ENCODE measurements at places on chromosomes 7 and 10. TPM values are rescaled to one million over a fixed set of nuclear protein-coding genes. Genes with fewer than 3 reads are reported as not detected.

DNA sequence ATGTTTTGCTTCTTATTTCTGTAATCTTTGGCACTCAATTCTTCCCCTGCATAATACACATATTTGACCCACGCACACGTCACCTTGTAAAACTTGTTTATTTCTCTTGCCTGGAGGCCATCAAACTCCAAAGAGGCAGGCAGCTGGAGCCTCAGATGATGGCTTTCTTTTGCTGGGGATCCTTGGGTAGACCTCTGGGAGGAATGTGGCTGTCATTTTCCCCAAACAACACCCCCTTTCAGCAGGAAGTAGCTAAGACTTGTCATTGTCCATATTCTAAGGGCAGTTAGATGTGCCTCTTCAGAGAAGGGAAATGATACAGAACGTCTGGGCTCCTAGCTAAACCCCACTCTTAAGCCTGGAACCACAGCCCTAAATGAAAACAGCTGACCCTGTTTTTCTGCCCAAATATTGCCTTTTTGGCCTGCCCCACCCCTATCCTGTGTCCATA is 111.3 kb downstream of the ITGB8 start:
- H3K4me3 ChIP-seq: no peak overlapping the region
- peaks cover 5% of the 10 kb centered on the region for H3K27me3 ChIP-seq
- no peaks in the 10 kb centered on the region for H3K4me1 ChIP-seq
- no peak for DNase-seq
- H3K36me3 ChIP-seq: no peaks in the 10 kb centered on the region

PDE6C gene
- not detected for total RNA-seq

DNA sequence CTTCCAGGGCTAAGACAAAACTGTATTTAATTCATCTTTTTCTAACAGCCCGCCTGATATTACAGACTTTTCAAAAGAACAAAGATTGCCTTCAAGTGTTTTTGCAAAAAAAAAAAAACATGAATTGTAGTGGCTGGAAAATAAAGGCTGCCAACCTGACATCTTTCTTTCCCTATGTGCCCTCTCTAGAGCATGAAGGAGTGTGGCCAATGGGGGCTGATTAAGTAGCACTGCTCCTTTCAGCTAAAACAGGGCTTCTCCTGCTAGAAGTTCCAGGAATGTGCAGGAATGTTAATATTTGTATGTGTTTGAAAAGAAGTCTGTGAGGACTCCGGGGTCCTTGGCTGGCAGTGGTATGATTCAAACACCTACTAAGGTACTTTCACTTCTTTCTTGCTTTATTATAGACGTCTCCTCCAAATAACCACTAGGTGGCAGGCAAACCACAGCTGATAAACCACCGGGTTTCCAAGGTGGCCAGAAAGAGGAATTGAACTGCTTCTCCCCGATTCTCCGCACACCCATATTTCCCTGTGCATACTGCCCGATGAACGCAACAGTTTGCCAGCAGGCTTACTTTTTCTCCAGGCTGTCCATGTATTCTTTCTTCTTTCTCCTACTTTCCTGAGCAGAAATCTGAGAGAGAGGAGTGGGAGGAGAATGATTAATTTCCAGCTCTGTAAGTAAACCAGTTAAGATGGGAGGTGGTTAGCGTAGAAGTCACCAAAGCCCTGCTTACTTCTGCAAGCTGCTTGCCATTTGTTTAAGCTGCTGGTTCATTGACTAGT is 56.8 kb upstream of the DGKI start:
- no peak overlapping the region for H3K4me3 ChIP-seq
- H3K27ac ChIP-seq: peak overlapping the region; percentile 72
- peaks cover 45% of the 10 kb centered on the region for H3K36me3 ChIP-seq
- peak; percentile 54 for DNase-seq

- H3K4me3 ChIP-seq: no peak overlapping the region
- DNase-seq: no peak
- peaks cover 21% of the 10 kb centered on the region for H3K36me3 ChIP-seq
- H3K27me3 ChIP-seq: peaks cover 6% of the 10 kb centered on the region
- peaks cover 11% of the 10 kb centered on the region for H3K4me1 ChIP-seq
- peak overlapping the region; percentile 5 for H3K27ac ChIP-seq
These were observed 606.0 kb upstream of the GALNT17 start for GRCh38 chr7:70525991-70526390.

DNA sequence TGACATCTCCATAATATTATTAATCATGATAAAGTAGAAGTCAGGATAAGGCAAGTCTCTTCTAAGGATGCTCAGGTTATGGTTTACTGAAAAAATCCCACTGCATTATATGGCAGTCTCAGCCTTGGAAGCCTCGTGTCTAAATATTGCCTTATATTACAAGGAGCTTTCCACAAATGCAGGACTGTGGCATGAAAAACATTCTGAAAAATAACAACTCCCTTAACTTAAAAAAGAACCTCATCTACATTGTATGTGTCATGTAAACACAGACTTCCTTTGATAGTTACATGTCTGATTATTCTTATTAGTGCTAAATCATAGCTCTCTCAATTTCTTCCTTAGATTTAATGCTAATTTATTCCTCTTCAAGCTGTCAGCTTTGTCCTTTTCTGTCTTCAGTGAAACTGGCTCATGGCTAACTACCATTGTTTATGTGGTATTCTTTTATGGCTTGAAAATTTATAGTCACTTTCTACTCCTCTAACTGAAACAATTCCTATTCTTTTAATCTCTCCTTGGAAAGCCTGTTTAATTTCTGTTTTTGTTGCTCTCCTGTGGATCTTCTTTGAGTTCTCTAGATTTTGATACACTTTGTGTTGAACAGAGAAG is 156.1 kb downstream of the KIF20B start:
- no peaks in the 10 kb centered on the region for H3K4me1 ChIP-seq
- no peaks in the 10 kb centered on the region for H3K27me3 ChIP-seq
- no peak for DNase-seq
- H3K4me3 ChIP-seq: no peak overlapping the region
- H3K27ac ChIP-seq: no peak overlapping the region
- no peaks in the 10 kb centered on the region for H3K36me3 ChIP-seq

- peaks cover 20% of the 10 kb centered on the region for H3K36me3 ChIP-seq
- no peak for DNase-seq
- no peak overlapping the region for H3K27ac ChIP-seq
- H3K27me3 ChIP-seq: peaks cover 1% of the 10 kb centered on the region
- H3K4me1 ChIP-seq: no peaks in the 10 kb centered on the region
These were observed 11.8 kb downstream of the SEC61G start for GRCh38 chr7:54747234-54747633.

OPALIN gene
- total RNA-seq: not detected

- peaks cover 5% of the 10 kb centered on the region for H3K27me3 ChIP-seq
- no peak overlapping the region for H3K27ac ChIP-seq
- peaks cover 3% of the 10 kb centered on the region for H3K36me3 ChIP-seq
- no peak overlapping the region for H3K4me3 ChIP-seq
- H3K4me1 ChIP-seq: peaks cover 17% of the 10 kb centered on the region
These were observed 3.0 kb upstream of the DMBT1 start for GRCh38 chr10:122557516-122557915.

- no peaks in the 10 kb centered on the region for H3K36me3 ChIP-seq
- H3K4me3 ChIP-seq: no peak overlapping the region
- no peak for DNase-seq
These were observed 364.2 kb upstream of the COBL start for GRCh38 chr7:51680594-51681399.

DGKI gene
- 0.69 TPM for total RNA-seq

DNA sequence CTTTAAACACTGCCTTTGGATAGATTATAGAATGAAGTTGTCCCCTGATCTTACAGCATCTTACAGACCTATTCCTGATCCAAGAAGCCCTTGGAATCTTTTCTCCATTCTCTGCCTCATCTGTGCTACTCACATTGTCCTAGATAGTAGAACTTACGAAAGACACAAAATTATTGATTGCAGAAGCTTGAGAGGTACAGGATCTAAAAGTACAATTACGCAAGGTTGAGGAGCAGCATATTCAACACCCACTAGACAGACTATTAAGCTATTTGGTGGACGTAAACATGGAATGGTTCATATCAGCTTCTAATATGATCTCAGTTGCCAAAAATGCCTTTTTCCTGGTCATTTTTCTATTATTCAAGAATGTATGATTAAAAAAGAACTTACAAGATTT is 90.5 kb upstream of the SEM1 start:
- DNase-seq: no peak
- no peaks in the 10 kb centered on the region for H3K36me3 ChIP-seq
- H3K4me1 ChIP-seq: no peaks in the 10 kb centered on the region
- H3K27ac ChIP-seq: no peak overlapping the region
- no peaks in the 10 kb centered on the region for H3K27me3 ChIP-seq

HACD1 gene
- total RNA-seq: 17.9 TPM

- DNase-seq: peak; percentile 67
- H3K4me1 ChIP-seq: peaks cover 11% of the 10 kb centered on the region
- H3K27me3 ChIP-seq: no peaks in the 10 kb centered on the region
- peak overlapping the region; percentile 38 for H3K27ac ChIP-seq
- no peak overlapping the region for H3K4me3 ChIP-seq
- no peaks in the 10 kb centered on the region for H3K36me3 ChIP-seq
These were observed 258.4 kb downstream of the SEMA3A start for GRCh38 chr7:83936056-83936708.

- H3K4me1 ChIP-seq: peaks cover 13% of the 10 kb centered on the region
- H3K27me3 ChIP-seq: peaks cover 9% of the 10 kb centered on the region
- peak overlapping the region; percentile 90 for H3K4me3 ChIP-seq
- DNase-seq: peak; percentile 38
- no peaks in the 10 kb centered on the region for H3K36me3 ChIP-seq
These were observed 534 bp upstream of the ACBD5 start for GRCh38 chr10:27241010-27241651.

DNA sequence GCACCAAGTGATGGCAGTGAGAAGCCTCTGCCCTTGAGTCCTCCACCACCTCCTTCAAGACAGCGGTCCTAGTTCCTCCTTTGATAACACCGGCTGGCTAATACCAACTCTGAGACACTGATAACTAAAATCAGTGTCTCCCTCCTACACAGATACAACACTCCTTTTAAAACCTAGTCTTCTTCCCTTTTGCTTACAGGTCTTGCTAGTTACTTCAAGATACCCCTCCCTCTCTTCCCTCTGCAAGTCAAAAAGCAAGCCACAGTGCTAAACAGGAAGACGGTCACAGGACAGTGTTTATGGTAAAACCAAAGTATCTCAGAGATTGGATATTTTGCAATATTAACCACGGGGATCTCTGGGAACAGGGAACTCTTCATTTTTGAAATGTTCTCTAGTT is 4.6 kb downstream of the AKR1B1 start:
- H3K4me1 ChIP-seq: peaks cover 14% of the 10 kb centered on the region
- peaks cover 6% of the 10 kb centered on the region for H3K36me3 ChIP-seq
- no peak for DNase-seq
- peaks cover 3% of the 10 kb centered on the region for H3K27me3 ChIP-seq

DNA sequence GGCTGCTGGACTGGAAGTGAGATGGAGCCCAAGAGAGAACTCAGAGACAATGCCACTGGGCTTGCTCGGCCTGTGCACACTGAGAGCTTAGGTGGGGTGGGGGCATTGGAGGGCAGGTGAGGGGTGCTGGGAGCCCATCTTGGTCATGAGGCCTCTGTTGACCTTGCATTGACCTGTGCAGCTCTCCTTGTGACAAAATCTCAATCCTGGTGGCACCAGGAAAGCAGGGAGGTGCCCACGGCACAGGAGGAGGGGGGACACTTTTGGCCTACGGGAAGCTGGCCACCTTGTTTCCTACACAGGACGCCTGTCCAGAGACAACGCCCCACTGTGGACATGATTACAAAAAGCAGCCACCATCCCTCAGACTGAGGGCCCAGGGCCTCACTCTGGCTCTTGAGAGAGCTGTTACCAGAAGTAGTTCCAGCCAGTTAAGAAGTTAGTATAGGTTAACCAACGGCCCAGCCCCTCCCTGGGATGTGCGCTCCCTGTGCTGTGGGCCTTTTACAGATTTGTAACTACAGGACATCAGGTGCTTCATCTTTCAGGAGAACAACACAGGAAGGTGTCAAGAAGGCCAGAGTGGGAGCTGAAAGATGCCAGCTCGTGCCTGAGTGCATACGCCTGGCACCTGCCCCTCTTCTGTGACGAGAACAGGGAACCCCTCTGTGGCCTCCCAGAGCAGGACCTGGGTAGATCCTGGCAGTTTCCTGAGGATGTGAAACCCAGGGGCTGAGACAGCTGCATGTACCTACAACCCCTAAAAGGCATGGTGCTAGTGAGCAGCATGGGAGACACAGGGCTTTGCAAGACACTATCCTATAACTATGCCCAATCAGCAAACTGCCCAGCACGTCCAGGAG is 10.3 kb downstream of the PKD1L1 start:
- no peak overlapping the region for H3K4me3 ChIP-seq
- no peak overlapping the region for H3K27ac ChIP-seq
- H3K27me3 ChIP-seq: peaks cover 3% of the 10 kb centered on the region
- peaks cover 25% of the 10 kb centered on the region for H3K4me1 ChIP-seq

DNA sequence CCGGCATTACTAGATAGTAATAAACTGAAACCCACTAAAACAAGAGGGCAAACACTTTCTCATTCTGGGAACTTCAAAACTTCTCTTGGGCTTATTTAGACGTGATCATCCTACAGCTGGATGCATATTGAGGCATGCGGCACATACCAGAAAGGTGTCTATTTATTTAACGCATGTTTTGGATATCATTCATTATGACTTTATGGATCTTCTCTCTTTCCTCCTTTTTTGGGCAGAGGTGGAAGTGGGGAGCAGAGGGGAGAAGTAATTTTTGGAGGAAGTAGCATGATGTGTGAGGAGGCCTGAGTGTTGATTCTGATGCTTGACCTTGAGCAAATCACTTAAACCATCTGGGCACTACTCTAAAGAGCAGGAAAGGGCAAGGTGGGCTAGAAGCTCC is 270.6 kb downstream of the TRIL start:
- peaks cover 5% of the 10 kb centered on the region for H3K36me3 ChIP-seq
- peaks cover 3% of the 10 kb centered on the region for H3K4me1 ChIP-seq
- no peak for DNase-seq
- peaks cover 3% of the 10 kb centered on the region for H3K27me3 ChIP-seq
- no peak overlapping the region for H3K4me3 ChIP-seq

DNA sequence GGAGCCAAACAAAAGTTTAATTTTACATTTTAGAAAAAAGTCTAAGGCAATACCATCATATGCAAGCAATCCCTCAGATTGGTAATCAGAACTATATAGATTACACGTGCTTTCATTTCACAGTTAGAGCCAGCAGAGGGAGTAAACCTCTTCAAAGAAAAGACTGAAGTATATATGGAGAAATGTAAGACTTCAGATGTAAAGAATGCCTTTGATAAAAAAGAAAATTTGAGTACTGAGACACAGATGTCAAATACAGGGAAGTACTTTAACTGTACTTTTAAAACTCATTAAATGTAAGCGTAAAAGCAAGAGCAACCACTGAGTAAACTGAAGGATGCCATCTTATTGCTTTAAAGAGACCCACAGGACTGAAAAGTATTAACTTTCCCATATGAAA is 101.4 kb upstream of the FAM133B start:
- no peak overlapping the region for H3K4me3 ChIP-seq
- DNase-seq: peak; percentile 12
- H3K4me1 ChIP-seq: peaks cover 14% of the 10 kb centered on the region
- H3K27ac ChIP-seq: no peak overlapping the region

- H3K27ac ChIP-seq: no peak overlapping the region
- no peak overlapping the region for H3K4me3 ChIP-seq
- peaks cover 3% of the 10 kb centered on the region for H3K36me3 ChIP-seq
- H3K27me3 ChIP-seq: peaks cover 3% of the 10 kb centered on the region
- no peak for DNase-seq
- peaks cover 5% of the 10 kb centered on the region for H3K4me1 ChIP-seq
These were observed 10.0 kb upstream of the MEST start for GRCh38 chr7:130481898-130482297.

GRCh38 chr7:762885-763284 is 35.8 kb upstream of the PRKAR1B start:
- H3K36me3 ChIP-seq: peaks cover 38% of the 10 kb centered on the region
- H3K4me1 ChIP-seq: peaks cover 10% of the 10 kb centered on the region
- no peak for DNase-seq
- no peak overlapping the region for H3K27ac ChIP-seq

GRCh38 chr10:116768786-116769185 is 26.4 kb upstream of the HSPA12A start:
- H3K27me3 ChIP-seq: peaks cover 3% of the 10 kb centered on the region
- H3K4me1 ChIP-seq: peaks cover 7% of the 10 kb centered on the region
- no peak for DNase-seq
- H3K36me3 ChIP-seq: no peaks in the 10 kb centered on the region
- H3K27ac ChIP-seq: no peak overlapping the region
- no peak overlapping the region for H3K4me3 ChIP-seq

All from endothelial cell (in vitro differentiated cells).